Stimulated activated CD8-positive, alpha-beta memory T cell treated with anti-CD3 and anti-CD28 coated beads, Interleukin-4, amount 100 ng/mL, for 1 hour (primary cell): ENCODE measurements at places on chromosomes 1 and 21.

- DNase-seq = no peak
Observed at GRCh38 chr1:13699510-13699909, 478 bp upstream of the PRDM2 start.

DNA sequence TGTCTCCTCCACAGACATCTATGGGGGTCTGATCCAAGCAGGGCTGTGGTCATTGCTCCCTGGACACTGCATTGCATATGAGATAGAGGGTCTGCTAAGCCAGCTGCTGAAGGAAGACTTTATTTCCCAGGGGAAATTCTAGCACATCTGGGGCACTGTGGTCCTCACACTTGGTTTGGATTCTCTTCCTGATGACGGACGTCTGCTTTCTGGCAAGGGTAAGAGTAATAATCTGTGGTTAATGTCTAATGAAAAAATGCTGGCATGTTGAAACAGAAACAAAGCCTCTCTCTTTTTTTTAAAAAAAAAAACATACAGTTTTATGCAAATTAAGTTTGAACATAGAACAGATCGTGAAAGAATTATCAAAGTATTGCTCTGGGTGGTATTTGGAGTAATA, 553.9 kb downstream of the DPYD start:
- no peak for DNase-seq

GRCh38 chr21:34642211-34643075, 26.4 kb upstream of the CLIC6 start:
- no peak for DNase-seq

DNA sequence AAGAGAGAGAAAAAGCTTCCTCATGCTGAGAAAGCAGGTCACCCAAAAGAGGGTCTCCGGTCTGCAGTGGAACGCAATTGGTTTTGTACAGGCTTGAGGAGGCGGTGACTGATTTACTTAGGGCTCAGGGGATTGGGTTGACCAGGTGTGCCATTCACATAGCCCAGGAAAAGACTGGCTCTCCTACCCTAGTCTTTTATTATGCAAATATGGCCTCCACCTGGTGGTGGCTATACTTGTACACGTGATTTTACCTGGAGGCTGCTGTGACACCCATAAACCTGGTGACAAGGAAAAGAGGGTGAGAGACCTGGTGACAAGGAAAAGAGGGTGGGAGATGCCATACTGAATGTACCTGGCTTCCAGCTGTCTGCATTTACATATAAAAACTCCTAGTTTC, 49.9 kb downstream of the DNTTIP2 start:
- DNase-seq = no peak

GRCh38 chr1:172809750-172810149, 150.8 kb downstream of the FASLG start:
- no peak for DNase-seq

- DNase-seq = no peak
Observed at GRCh38 chr1:24468685-24469316, 33.8 kb upstream of the RCAN3 start.

DNA sequence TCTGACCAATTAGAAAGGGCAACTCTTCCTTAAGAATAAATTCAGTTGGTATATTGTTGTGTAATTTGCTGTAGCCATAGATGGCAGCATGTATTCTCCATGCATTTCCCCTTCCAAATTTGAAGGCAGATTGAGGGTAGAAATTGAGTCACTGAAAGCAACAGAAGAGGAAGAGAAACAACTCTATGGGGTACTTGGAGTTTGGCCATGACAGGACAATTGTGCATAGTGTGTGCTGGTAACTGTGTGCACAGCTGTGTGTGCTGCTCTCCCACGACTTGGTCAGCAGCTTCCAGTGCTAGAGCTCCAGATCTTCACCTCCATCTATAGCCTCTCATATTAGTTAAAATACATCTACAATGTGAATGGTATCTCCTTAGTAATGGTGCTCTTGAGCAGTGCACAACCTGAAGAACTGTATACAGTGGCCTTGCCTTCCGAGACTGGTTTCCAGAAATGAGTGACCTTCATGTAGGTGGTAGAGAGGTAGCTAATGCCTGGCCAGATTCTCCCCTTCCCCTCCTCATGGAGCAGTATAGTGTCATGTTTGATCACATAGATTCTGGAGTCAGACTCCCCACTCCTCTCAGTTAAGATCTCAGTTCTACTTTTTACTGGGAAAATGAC, 882 bp upstream of the FCAMR start:
- DNase-seq = no peak

- DNase-seq = no peak
Observed at GRCh38 chr1:63454269-63454668, 68.8 kb downstream of the ITGB3BP start.

- no peak for DNase-seq
Observed at GRCh38 chr1:55559161-55559611, 344.0 kb upstream of the USP24 start.

DNA sequence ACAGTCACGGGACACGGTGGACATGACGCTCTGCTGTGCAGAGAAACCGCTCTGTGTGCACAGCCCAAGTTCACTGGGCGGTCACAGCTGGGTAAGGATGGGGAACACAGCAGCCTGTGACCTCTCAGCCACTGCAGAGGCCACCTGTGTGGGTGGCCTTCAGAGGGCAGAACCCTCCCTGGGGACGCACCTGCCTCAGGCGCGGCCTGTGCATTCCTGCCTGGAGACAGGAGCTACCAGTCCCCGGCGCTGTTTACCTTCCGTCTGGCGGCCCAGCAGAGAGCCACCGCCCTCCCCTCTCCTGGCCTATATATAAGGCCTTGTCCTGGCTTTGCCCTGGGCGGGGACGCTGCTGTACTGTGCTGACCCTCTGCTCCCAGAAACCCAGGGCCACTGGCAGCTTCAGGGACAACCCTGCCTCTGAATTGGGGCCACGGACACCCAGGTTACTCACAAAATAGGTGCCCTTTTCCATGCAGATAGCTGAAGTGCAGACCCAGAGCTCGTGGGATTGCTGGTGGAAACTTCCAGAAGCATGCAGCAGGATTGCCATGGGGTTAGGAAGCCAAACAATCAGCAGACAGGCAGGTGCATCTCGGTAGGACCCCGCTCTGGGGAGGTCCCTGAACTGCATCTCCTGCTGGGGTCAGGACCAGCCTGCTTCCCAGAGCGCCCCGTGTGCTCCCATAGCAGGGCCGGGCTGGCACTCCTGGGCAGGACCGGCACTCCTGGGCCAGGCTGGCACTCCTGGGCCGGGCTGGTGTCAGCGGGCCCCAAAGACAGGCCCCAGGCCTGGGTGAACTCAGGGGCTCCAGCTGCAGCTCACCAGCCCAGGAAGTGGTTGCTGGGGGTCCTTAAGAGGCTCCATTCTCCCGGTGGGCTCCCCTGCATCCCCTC, 83.6 kb downstream of the SIK1 start:
- DNase-seq = no peak

DNA sequence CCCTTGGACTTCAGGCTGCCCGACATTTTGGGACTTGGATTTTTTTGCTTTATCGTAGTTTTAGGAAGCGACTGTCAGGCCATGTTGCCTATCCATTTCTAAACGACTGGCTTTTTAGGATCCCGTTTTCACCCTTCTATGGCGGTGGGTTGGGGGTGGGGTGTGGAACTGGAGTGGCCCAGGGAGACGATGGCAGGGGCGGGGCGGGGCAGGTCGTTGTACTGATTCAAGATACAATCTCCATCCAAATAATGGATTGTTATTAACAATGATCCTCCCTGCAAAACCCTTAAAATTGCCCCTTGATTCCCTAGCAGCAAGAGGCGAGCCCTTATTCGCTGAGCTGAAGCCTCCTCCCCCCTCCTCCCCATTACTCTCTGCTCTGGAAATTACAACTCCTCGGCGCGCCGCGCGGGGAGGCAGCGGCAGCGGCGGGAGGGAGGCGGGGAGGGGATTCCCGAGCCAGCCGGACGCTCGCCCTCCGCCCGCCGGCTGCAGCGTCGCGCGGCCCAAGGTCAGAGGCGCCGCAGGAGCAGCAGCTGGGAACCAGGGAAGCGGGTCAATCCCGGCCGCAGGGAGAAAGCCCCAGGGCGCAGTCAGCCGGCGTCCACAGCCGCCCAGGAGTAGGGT, at the start of gene TRIM67:
Gene TRIM67, plus strand, starts transcription at position 392 of the 630 bp plus-strand sequence. CDS start 912 bp downstream, outside the sequence.
- DNase-seq = no peak

DNA sequence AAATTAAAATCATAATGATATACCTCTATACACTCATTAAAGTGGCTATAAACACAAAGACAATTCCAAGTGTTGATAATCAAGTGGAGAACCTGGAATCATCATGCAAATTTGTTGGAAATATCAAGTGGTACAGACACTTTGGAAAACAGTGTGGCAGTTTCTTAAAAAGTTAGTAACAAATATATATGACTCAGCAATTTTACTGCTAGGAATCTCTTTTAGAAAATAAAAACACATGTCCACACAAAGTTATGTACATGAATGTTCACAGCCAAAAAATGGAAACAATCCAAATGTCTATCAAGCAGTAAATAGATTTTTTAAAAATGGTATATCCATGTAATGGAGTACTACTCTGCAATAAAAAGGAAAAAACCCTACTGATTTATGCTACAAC, 375.6 kb downstream of the HLX start:
- no peak for DNase-seq

DNA sequence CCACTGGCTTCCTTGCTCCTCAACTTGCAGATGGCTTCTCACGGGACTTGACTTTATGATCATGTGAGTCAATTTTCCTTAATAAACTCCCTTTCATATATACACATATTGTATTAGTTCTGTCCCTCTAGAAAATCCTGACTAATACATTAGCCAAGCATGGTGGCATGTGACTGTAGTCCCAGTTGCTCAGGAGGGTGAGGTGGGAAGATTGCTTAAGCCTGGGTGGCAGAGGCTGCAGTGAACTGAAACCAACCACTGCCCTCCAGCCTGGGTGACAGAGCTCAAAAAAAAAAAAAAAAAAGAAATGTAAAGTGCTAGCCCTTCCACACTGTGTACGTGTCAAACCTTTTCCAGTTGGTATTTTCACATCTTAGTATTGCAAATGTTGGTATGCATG, 857.0 kb downstream of the LTN1 start:
- no peak for DNase-seq

DNA sequence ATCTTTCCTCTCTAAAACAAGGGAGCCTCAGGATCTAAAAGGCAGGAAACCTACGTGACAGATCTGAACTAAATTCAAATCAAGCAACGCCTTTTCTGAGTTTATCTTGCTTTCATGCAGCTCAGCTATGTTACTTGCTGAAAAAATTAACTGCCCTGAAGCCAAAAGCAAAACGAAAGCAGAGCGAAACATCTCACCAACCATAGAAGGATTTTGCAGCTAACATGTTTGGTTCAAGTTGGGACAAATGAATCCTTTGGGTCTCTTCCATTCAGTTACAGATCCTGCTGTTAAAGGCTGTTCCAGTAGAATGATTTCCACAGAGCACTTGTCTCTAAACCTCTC, 482 bp downstream of the SLC2A5 start:
- no peak for DNase-seq

DNA sequence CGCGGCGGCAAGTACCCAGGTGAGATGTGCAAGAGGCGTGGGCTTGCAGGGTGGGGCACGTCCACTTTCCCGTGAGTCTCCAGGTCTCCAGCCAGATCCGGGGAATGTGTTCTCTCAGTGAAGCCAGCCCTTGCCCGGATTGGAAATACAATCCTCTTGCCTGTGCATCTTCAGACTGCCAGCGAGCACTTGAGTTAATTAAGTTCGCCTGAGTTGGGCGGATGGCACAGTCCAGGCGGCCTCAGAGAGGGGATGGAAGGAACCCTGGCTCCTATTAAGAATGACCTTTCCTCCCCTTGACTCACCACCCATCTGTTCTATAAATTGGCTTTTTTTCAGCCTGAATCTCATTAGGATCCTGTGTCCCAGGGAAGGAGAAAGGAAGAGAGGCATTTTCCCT, 33.3 kb upstream of the CNTN2 start:
- DNase-seq = no peak

GRCh38 chr1:110084227-110085078, 14.0 kb upstream of the ALX3 start:
- DNase-seq = no peak

- DNase-seq = no peak
Observed at GRCh38 chr1:205951746-205952145, 8.5 kb upstream of the SLC26A9 start.

GRCh38 chr1:89649783-89650182, 16.9 kb downstream of the LRRC8C start:
- DNase-seq = no peak

GRCh38 chr21:37749132-37749531, 167.1 kb downstream of the KCNJ6 start:
- DNase-seq = no peak

GRCh38 chr21:37437376-37438080, 71.0 kb downstream of the DYRK1A start:
- DNase-seq = no peak

GRCh38 chr1:160167580-160167979, 16.2 kb downstream of the ATP1A4 start:
- no peak for DNase-seq

- DNase-seq = no peak
Observed at GRCh38 chr1:1974834-1975233, 28.8 kb downstream of the CFAP74 start.

GRCh38 chr1:44631333-44631646, 43.0 kb downstream of the TMEM53 start:
- no peak for DNase-seq

- no peak for DNase-seq
Observed at GRCh38 chr1:214319938-214320337, 39.0 kb downstream of the SMYD2 start.

- no peak for DNase-seq
Observed at GRCh38 chr21:44370027-44370735, 16.8 kb downstream of the TRPM2 start.

DNA sequence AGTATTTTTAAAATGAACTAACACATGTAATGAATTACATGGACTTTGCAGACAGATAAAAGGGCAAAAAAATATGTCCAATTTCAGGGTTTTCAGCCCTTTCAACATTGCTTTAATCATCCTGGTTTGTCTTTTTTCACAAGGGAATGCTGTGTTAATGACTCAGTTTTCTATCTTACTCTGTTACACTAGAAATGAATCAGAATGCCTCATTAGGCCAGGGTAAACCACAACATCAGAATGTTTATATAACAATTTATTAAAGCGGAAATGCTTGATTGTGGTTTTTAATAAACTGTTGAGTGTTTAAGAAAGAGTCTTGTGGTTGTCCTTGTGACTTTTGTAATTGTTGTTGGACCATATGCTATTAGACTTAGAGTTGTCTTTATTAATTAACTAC, 13.5 kb downstream of the GORAB start:
- DNase-seq = no peak

- no peak for DNase-seq
Observed at GRCh38 chr1:98854137-98854536, 150.5 kb downstream of the PLPPR5 start.
